Cardiac muscle cell (in vitro differentiated cells and primary cell): ENCODE measurements at places on chromosomes 2 and 18. TPM values are rescaled to one million over a fixed set of nuclear protein-coding genes. Genes with fewer than 3 reads are reported as not detected.

- no peaks in the 10 kb centered on the region for H3K4me1 ChIP-seq
- H3K27me3 ChIP-seq: no peaks in the 10 kb centered on the region
- no peak overlapping the region for H3K27ac ChIP-seq
- no peaks in the 10 kb centered on the region for H3K36me3 ChIP-seq
Observed at GRCh38 chr18:12031846-12032245, 50.5 kb downstream of the IMPA2 start.

GRCh38 chr2:127154396-127154795, 47.4 kb upstream of the BIN1 start:
- peaks cover 10% of the 10 kb centered on the region for H3K27me3 ChIP-seq
- no peak overlapping the region for H3K4me3 ChIP-seq
- H3K27ac ChIP-seq: no peak overlapping the region
- no peak for DNase-seq
- H3K36me3 ChIP-seq: no peaks in the 10 kb centered on the region

DNA sequence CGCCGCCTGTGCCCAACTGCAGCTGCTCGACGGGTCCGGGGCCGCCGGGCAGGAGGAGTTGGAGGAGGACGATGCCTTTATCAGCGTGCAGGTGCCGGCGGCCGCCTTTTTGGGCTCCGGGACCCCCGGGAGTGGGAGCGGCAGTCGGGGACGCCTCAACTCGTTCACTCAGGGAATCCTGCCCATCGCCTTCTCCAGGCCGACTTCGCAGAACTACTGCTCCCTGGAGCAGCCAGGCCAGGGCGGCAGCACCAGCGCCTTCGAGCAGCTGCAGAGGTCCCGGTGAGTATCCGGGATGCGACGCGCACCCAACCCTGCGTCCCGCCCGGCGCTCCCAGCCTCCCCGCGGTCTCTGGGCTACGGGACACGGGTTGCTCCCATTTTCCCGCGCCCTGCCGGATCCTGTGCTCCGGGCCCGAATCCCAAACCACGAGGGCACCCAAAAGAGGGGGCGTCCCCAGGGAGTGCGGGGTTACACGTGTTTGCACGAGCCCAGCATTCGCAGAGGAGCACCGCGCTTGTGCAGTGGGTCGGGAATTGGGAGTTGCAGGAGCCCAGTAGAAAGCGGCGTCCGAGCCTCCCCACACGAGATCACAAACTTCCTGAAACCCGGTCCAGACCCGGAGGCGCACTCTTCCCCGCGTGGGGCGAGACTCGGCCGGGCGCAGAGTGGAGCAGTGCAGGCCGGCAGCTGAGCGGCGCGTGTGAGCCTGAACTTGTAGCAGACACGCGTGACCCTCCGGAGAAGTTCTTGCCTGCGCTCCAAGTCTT, 1.2 kb downstream of the CABLES1 start:
- no peaks in the 10 kb centered on the region for H3K36me3 ChIP-seq
- peaks cover 6% of the 10 kb centered on the region for H3K27me3 ChIP-seq
- DNase-seq: peak; percentile 42
- H3K4me1 ChIP-seq: peaks cover 41% of the 10 kb centered on the region
- H3K27ac ChIP-seq: no peak overlapping the region

DNA sequence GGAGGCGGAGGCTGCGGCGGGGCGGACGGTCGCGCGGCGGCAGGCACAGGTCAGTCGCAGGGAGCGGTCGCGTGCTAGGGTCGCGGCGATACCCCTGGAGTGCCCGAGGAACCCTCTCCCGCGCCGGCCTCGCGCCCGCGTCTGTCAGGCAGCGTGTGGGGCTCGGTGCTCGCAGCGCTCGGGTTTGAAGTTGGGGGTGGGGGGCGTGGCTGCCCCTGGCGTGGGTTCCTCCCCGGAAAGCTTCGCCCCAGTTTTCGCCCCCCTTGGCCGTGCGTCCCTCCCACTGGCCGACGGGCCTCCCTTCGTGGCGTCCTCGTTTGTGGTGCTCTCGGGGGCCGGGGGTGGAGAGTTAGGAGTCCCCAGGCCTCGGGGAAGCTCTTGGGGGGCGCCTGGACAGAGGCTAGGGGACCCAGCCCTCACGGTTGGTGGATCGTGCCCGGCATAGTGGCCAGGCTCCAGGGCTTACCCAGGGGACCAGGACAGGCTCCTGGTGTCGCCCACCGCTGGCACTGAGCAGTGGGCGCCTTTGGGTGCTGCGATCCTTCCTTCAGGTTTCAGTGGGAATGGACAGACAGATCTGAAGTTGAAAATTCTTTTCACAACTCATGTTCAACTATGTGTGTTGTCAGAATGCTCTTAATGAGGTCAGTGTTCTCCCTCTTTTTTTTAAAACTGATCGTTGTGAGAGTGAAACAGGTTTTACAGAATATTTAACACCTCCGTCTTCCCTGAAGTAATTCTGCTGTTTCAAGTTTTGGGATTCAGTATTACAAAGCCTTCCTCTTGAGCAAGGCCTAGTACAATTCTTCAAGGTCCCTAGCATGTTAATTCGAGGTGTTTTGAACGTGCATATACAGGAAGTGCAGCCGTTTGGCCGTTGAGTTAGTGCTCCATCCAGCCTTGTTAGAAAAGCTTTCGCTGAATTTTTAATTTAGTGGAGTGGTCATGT, 604 bp downstream of the RALBP1 start:
- H3K27ac ChIP-seq: peak overlapping the region; percentile 55
- H3K27me3 ChIP-seq: no peaks in the 10 kb centered on the region
- peak overlapping the region; percentile 56 for H3K4me3 ChIP-seq
- peaks cover 16% of the 10 kb centered on the region for H3K4me1 ChIP-seq
- H3K36me3 ChIP-seq: no peaks in the 10 kb centered on the region
- peak; percentile 46 for DNase-seq

APOB gene
- 0.26 TPM in 1 of 2 replicates, not detected in the other for polyA plus RNA-seq

- no peaks in the 10 kb centered on the region for H3K36me3 ChIP-seq
- peak; percentile 73 for DNase-seq
- peaks cover 47% of the 10 kb centered on the region for H3K27me3 ChIP-seq
Observed at GRCh38 chr2:85750587-85751575, 2.9 kb upstream of the ATOH8 start.

GRCh38 chr18:22705328-22705727, 227.8 kb upstream of the RBBP8 start:
- H3K4me3 ChIP-seq: no peak overlapping the region
- peak; percentile 75 for DNase-seq
- no peak overlapping the region for H3K27ac ChIP-seq
- no peaks in the 10 kb centered on the region for H3K36me3 ChIP-seq
- H3K4me1 ChIP-seq: peaks cover 1% of the 10 kb centered on the region

DNA sequence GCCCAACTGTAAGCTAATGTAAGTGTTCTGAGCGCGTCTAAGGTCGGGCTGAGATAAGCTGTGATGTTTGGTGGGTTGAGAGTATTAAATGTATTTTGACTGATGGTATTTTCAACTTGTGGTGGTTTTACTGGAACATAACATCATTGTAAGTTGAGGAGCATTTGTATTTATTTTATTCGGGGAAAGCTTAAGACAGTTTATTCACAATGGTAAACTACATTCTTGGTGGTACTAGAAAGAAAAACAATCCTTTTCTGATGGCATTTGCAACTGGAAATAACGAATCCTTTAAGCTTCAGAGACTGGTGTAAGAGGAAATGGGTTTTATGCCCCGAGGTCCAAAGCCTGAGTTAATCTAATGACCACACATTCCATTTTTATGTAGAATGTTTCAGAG, 283.3 kb upstream of the NETO1 start:
- no peaks in the 10 kb centered on the region for H3K36me3 ChIP-seq
- H3K4me3 ChIP-seq: no peak overlapping the region
- peaks cover 4% of the 10 kb centered on the region for H3K4me1 ChIP-seq
- no peak overlapping the region for H3K27ac ChIP-seq
- no peak for DNase-seq
- no peaks in the 10 kb centered on the region for H3K27me3 ChIP-seq

DNA sequence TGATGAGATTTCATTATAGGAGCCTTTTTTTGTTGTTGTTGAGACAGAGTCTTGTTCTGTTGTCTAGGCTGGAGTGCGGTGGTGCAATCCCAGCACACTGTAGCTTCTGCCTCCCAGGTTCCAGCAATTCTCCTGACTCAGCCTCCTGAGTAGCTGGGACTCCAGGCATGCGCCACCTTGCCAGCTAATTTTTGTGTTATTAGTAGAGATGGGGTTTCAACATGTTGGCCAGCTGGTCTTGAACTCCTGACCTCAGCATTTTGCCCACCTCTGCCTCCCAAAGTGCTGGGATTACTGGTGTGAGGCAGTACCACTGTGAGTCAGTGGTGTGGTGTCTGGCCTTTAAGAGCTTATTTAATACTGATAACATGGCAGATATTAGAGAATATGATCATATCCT, 60.1 kb downstream of the MOB4 start:
- no peaks in the 10 kb centered on the region for H3K4me1 ChIP-seq
- H3K27me3 ChIP-seq: no peaks in the 10 kb centered on the region
- H3K4me3 ChIP-seq: no peak overlapping the region
- H3K36me3 ChIP-seq: no peaks in the 10 kb centered on the region
- no peak for DNase-seq

CNTNAP5 gene
- polyA plus RNA-seq: not detected in 2 replicates

RGPD3 gene
- 0.05 and 0.14 TPM in 2 replicates for polyA plus RNA-seq

UGT1A10 gene
- polyA plus RNA-seq: not detected in 2 replicates

ANTXR1 gene
- 24.0 and 25.6 TPM in 2 replicates for polyA plus RNA-seq

GRCh38 chr2:153543635-153544071, 65.1 kb upstream of the RPRM start:
- H3K4me1 ChIP-seq: no peaks in the 10 kb centered on the region
- no peaks in the 10 kb centered on the region for H3K36me3 ChIP-seq
- H3K27me3 ChIP-seq: no peaks in the 10 kb centered on the region
- DNase-seq: no peak
- H3K4me3 ChIP-seq: no peak overlapping the region
- H3K27ac ChIP-seq: no peak overlapping the region

GRCh38 chr18:9751371-9752031, 43.4 kb downstream of the RAB31 start:
- DNase-seq: no peak
- H3K36me3 ChIP-seq: no peaks in the 10 kb centered on the region
- no peaks in the 10 kb centered on the region for H3K27me3 ChIP-seq
- H3K4me1 ChIP-seq: no peaks in the 10 kb centered on the region

GALNT13 gene
- polyA plus RNA-seq: 1.3 and 2.2 TPM in 2 replicates

DNA sequence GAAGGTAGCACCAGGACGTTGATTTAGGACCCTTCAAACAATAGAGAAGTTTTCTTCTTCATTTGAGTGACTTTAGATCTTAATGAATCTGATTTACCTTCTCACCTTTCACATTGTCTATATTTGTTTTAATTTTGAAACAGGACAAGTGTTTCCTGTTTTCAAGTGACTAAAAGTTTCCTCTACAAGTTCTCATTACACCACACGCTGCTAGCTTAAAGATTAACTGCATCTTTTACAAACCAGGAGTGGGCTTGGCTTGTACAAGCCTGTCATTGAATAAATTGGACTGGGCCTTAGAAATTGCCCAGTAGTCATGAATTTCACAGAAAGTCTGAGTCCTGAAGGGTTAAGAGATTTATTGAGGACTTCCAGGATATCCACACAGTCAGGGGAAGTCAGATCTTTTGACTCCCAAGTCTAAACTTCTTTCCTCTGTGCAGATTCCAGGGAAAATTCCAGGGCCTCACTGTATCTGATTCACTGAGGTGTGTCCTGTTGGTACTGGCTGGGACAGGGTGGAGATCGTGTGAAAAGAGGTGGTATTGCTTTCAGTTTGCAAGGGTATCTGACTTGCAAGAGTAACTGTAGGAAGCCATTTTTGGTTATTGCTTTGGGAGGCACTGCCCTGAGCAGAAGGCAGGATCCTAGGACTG, 3.4 kb downstream of the SGPP2 start:
- no peaks in the 10 kb centered on the region for H3K36me3 ChIP-seq
- peak overlapping the region; percentile 90 for H3K27ac ChIP-seq
- DNase-seq: no peak
- H3K4me1 ChIP-seq: peaks cover 31% of the 10 kb centered on the region
- no peak overlapping the region for H3K4me3 ChIP-seq
- peaks cover 10% of the 10 kb centered on the region for H3K27me3 ChIP-seq
